ENCODE measurements at places on chromosomes 5 and 9.

DNA sequence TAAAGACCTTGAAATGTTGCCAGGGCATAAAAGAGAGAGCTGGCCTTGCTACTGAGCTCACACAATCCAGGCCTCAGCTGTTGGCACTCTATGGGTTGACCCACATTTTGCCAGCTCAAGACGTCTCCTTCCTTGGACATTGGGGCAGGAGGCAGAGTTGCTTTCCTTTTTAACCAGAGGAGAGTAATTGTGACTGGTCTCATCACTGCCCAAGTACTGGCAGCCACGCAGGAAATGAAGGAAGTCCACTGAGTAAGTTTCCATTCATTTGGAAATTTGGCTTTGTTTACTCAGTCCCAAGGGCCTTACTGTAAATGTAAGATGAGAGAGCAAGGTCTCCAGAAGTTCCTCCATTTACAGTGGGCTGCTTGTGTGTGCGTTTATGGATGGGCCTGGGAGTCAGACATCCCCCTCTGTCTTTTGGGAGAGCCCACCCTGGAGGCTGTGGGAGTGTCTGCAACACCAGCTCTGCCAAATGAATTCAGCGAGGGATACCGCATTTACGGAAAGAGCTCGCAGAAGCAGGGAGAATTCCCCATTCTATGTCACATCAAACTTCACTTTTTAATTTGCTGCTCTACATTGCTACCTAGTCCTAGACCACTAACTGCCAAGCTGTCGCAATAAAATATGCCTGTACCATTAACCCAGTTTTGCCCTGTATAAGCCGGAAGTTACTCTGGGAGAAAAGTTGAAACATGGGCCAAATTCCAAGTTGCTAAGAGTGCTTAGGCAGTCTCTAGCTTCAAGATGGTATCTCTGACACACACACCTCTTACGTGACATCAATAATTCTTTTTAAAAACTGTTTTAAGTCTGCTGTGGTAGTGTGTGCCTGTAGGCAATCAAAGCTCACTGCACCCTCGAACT is 24.5 kb upstream of the PDZD2 start:
- no peak for DNase-seq

DNA sequence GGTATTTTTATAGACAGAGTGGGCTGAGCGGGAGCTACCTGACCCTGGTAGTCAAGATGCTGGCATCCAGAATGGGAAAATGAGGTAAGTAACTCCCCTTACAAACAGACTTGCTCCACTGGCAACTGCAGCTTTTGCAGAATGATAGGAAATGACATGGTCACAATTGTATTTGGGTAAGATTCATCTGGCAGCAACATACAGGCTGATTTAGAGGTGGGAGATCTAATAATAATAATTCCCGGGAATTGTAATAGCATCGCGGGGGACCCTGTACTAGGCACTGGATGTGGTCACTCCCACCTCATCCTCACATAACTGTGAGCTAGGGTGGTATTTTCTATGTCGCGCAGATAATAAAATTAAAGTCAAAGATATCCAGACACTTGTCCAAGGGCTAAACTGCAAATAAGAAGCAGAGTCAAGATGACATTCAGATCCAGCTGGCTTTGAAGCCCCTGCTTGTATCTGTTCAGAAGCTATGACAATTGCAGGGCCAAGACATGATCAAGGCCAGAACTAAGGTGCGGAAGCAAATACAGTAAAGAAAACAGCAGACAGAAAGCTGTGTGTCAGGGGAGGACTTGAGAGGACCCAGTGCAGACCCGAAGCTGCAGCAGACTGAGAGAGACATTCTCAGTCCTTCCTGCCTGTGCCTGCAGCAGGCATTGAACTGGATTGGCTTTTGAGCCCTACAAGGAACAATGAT is 507.2 kb downstream of the BNC2 start:
- no peak for DNase-seq

DNA sequence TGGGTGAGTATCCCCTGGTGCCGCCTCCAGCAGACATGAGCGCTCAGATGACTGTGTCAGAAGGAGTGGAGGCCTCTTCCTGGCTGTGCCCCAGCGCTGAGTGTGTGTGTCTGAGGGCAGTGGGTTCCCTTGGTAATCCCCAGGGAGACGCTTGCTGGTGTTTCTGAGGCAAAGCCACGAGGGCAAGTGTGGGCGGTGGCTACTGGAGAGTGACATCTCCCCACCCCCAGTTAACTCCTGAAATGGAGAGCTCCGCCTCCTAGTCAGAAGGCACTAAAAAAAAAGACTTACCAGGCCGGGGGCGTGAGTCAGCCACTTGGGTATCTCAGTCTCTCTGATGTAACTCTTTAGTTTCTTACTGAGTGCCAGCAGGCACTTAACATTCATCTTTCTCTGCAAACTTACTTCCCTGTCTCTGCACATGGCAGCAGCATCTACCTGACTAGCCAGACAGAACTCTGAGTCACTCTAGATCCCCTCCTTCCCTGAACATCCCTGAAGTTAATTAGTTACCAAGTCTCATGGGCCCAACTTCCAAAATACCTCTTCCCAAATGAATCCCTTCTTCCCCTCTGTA is 19.3 kb downstream of the ORM2 start:
- peak; percentile 90 for DNase-seq

GRCh38 chr9:96232539-96233241 is 69.3 kb downstream of the HSD17B3 start:
- no peak for DNase-seq

- no peak for DNase-seq
These were observed 13.6 kb upstream of the HAVCR1 start for GRCh38 chr5:157072508-157072907.

DNA sequence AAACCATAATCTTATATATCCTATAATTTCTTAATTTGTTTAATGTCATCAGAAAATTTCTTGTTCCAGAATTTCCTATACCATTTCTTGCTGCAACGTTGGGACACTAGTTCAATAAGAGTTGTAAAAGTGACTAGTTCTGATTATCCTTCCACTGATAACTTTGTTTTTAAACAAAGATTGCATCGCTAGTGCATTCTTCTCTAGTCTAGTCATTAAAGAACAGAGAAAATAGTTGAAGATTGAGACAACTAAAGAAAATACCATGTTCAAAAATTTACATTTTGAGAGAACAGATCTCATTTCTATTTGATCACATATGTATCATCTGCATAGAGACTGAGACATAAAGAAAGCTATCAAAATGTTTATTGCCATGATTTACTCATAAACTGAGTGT is 1888.2 kb downstream of the EFNA5 start:
- peak; percentile 9 for DNase-seq

DNA sequence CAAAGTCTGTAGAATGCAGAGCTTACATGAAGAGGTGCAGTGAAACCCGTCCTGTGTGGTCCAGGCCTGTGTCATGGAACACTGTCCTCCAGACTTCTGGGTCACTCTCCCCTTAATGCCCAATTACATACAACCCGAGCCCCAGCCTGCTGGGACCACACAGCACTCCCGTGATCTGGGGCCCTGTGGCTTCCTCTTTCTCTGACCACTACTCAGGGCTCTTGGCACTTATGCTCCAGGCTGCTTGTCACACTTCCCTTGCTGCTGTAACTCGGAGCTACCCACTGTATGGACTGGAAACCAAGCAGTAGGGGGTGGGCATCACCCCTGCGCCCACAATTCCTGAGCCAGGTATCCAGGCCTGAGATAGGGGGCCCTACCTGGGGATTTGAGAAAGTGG is 10.3 kb upstream of the IL3 start:
- no peak for DNase-seq

GRCh38 chr9:61666849-61667371 is 477.1 kb downstream of the SPATA31A7 start:
- DNase-seq = no peak

DNA sequence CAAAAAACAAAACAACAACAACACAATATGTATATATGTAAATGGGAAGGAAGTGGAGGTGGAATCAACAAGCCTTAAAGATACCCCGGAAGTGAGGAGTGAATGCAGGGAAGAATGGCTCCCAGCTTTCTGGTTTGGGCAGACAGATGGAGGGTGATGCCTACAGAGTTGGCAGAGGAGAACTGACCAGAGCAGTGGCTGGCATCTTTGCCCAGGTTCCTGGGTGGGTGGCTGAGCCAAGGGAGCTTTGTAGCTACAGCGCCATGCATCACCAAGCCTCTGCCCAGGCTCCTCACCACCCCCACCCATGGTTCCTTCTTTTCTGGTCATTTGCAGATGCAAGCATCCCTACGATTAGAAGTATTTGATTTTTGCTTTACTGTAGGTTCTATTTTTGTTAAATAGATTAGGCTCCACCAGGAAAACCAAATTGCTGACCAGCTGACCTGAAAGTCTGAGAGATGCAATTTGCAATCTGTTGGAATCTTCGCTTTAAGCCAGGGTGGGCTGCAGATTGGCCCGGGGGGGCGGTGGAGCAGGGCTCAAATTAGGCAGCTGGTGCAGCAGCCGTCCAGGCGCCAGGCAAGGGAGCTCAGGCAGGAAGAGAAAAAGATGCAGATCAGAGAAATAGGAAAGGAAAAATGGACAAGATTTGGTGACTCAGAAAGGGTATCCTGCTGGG is 163.3 kb upstream of the TBC1D2 start:
- no peak for DNase-seq

GRCh38 chr5:91135475-91136248 is 247.5 kb downstream of the ARRDC3 start:
- DNase-seq = no peak

DNA sequence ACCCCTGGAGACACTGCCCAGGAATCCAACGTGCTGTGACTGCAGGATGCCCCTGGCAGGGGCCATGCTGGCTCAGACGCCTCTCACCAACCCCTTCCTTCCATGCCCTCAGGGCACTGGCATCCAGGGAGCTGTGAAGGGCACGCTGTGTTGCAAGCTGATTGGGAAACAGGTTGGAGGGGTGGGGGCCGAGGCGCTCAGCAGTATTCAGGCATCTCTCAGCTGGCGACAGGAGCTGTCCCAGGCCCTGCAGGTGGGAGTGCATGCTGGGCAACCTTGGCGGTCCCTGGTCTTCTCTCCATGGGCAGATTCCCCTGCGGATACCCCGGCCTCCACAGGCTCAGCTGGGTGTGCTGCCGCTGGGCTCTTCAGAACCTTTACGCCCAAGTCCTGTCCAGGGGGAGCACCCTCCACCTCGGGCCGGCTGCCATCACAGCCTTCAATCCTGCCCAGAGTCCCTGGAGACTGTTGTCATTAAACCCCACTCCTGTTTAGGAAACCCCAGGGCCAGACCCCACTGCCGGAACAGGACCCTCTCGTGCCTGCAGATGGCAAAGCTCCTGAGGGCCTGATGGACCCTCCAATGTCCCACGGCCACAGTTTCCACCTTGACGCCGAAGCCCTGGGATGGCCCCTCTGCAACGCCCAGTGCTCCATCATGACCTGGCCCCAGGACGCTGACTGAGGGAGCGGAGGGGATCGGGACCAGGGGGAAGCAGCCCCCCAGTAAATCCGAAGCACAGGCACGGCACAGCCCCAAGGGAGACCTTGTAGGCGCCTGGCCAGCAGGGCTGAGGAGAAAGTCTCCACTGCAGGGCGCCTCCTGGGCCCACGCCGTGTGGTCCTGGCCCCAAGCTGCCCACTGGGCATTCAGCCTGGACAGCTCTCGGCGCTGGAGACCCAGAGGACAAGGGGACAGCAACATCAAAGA is 9.3 kb downstream of the TPPP start:
- DNase-seq = no peak

DNA sequence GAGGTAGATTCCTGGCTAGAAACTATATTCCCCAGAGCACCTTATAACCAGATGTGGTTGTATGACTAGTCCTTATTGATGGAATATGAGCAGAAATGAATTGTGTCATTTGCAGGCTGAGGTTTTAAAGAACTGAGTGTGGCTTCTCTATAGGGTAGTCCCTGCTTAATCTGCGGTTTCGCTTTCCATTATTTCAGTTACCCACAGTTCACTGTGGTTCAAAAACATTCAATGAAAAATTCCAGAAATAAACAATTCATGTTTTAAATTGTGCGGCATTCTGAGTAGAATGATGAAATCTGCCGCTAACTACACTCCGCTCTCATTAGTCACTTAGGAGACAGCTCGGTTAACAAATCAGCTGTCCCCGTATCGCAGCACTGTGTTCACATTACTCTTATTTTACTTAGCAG is 65.1 kb downstream of the ANKRD55 start:
- DNase-seq = no peak

DNA sequence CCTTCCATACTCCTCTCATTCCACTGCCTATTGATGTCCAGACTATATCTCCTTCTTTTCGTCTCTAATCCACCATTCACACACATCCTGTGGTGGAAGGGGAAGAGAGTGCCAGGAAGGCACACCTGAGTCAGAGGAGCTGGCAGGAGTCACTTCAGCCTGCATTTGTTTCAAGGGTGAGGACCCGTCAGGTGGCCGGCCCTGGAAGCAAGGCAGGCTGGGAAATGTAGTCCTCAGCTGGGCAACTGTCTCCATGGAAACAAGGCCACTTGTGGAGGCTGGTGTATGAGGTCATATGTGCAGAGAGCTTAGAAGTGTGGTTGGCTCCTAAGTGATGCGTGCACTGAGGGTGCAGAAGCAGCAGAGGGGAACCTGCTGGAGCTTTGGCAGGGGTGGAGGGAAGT is 278.4 kb downstream of the NSG2 start:
- DNase-seq = no peak

DNA sequence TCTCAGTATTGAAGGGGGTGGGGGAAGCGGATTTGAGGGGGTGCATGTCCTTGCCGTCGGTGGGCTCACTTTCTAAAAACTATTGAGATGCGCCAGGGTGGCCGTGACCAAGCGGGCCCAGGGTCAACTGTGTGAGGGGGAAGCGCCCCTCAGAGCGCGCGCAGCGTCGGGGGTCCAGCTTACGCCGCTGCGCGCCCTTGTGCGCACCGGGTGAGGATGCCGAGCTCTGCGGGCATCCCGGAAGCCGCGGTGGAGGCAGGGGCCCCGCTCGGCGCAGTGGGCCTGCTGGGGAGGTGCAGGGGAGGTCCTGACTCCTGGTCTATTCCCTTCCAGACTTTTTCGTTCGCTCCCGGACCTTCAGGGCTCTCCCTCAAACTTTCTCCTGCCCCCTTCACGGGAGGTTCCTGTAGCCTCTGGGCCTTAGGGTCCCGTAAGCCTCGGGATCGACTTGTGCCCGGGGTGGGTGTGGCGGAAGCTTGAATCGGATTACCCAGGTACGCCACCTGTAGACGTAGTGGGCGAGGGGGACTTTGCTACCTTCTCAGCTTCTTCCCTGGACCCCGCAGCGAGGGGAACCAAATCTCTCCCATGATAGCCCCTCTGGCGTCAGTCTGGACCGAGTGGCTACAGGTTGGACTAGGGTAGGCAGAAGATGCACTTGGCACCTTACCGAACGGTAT is 2.5 kb upstream of the PRDM6 start:
- DNase-seq = no peak

DNA sequence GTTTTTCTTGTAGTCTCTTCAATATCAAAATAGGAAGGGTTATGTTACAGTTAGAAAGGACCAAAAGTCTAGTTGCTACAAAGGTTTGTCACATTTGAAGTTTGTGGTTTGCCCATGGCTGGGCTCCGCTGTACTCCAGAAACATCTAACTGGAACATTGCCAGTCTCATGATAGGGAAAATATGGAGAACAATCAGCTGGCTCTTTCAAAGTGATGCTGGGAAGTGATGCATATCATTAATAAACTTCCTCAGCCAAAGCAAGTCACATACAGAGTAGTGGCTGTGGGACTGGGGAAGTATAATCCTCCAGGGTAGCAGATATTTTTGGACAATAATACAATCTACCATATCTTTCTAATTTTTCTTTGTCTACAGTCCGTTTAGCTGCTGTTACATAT is 8.8 kb downstream of the BTF3 start:
- no peak for DNase-seq

GRCh38 chr5:169657127-169657526 is 20.1 kb downstream of the DOCK2 start:
- no peak for DNase-seq
